ENCODE measurements at places on chromosomes 5 and 9.

DNA sequence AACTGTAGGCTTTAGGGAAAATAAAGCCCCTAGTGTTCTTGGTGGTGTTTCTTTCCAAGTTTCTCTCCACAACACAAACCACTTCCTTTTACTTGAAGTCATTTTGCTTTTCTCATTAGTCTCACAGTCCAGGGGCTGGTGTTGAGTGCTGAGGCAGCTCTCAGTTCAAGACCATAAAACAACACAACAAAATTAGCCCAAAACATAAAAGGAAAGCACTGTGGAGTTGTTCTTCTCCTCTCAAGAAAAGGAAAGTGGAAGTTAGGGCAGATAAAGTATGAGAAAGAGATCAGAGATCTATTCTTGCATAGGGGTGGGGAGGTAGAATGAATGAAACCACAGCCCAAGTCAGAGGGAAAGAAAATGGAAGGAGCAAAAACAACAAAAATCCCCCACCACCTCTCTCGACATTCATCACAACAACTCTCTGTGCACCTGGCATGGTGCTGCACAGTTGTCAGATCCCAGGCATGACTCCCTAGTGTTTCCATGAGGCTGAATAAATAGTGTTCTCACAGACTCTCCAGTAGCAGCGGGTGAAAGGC, 569.9 kb downstream of the RAB3C start:
- DNase-seq: no peak

- no peak for DNase-seq
Observed at GRCh38 chr5:91293131-91293530, 90.0 kb downstream of the ARRDC3 start.

- DNase-seq: no peak
Observed at GRCh38 chr5:33227746-33228145, 213.0 kb upstream of the TARS1 start.

- no peak for DNase-seq
Observed at GRCh38 chr5:130321931-130322330, 417.7 kb downstream of the CHSY3 start.

GRCh38 chr9:19913151-19913550, 124.3 kb upstream of the SLC24A2 start:
- DNase-seq: no peak

DNA sequence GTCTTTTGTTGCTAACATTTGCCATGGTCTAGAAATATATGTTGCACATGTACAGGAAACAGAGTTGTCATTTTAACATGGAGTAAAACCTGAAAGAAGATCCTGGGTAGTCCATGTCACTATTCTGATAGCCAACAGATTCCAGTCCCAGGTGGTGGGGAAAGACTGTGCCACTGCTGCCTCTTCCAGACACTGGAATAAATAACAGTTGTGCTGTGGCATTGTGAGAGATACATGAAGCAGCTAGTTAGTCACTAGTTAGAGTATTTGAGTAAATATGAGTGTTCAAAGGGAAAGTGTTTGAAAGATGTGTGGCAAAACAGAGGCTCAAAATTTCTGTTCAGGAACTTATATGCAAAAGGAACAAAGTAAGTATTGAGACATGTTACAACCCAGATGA, 1408.3 kb downstream of the EFNA5 start:
- no peak for DNase-seq

DNA sequence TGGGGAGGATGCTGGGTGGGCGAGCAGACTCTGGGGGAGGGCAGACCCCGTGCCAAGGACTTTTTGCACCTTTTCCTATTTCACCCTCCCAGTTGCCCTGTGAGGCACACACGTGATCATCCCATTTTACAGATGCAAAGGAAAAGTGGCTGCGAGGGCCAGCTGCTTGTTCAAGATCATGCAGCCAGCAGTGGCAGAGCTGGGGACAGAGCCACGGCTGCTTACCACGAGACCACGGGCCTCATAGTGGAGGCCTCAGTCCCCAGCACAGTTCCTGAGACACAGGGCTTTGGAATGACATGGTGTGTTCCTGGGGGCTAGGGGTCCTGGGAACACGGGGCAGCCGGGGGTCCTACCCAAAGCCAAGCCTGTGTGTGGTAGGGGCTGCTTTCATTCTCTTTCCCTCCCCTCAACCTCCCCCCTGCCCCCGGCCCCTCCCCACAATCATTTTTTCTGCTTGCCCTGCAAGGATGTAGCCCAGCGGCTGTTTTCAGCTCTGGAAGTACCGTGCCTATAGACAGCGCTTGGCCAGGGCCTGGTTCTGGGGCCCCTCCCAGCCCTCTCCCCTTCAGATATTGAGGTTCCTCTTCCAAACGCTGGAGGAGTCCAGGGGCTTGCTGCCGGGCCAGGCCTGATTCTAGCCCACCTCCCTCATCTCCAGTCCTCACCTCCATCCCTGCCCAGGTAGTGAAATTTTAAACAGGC, 58.5 kb upstream of the IER5L start:
- no peak for DNase-seq

Measured in stimulated activated CD8-positive, alpha-beta memory T cell treated with anti-CD3 and anti-CD28 coated beads, Interleukin-4, amount 100 ng/mL, for 1 hour (primary cell).